CD4-positive, alpha-beta T cell treated with Interleukin-15 for 1 hour (primary cell): ENCODE measurements at places on chromosomes 4 and X.

GRCh38 chrX:66676413-66676812 lies 37.5 kb upstream of the EDA2R start:
- no peak for DNase-seq

DNA sequence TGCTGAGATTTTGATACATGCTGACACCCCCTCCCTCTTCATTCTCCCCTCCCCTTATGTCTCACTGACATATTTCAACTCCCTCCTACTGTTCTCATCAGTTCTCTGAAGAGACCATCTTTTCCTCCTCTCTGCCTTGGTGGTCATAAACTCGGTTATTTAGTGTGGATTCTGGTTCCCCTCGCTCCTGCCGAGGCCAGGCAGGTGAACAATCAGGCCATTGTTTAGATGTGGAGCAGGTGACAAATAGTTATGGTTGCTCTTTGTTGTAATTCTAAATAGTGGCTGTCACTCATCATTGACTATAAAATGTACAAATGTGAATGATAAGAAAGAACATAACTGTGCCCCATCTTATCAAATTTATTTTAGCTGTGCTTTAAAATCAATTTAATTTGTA lies 324.6 kb downstream of the BCOR start:
- DNase-seq, result no peak

- no peak for DNase-seq
Measured at GRCh38 chr4:48483777-48484493, 792 bp downstream of the SLC10A4 start.

DNA sequence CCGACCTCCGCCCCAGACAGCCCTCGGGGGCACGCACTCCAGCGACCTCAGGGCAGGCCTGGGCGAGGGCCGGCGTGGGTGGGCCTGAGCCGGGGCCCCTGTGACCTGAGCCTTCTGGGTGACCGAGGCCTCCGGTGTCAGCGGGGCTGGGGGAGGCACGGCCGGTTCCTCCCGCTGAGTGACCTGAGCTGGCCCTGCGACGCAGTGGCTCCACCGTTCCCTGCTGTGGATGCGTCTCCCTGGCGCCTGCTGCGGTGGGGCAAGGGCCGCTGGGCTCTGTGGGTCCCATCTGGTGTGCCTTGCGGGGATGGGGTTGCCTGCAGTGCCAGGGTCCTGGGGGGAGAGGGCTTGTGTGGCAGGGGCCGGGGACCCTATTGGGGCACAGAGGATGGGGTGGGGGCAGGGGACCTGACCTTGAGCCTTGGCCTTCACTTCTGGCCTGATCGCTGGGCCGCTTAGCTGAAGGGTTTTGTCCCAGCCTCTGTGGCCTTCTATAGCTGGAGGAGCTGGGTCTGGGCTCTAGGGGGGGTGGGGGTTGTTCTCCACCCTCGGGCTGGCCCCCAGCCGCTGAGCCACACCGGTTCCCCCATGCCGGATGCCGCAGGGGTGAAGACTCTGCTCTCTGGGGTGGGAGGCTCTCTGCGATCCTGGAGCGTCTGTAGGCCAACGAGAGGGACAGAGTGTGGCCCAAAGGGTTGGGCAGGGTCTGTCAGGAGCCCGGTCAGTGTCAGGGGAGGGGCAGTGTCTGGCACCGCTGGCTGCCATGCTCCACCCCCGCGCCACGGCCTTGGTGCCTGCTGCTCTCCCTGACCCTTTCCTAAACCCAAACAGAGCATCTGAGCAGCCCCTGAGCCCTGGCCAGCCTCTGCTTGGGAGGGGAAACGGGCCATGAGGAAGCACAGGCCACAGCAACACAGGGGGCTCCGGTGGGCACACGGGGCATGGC lies 2.3 kb downstream of the NAT8L start:
- DNase-seq, result peak; percentile 15

DNA sequence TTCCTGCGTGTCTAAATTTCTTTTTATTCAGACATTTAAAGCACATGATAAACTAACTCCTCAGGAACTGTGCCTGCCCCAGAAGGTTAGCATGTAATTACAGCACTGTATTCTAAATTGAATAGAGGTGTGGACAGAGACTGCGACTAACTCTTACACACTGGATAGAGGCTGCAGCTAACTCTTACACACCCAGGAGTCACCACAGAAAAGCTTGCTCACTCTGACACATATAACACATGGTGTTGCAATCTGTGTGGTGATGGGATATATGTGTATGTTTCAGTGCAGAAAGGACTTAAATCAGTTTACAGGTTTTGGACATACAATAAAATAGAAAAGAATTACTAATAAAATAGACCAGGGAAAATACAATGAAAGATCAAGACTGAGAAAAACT lies 41.5 kb downstream of the SMAD1 start:
- no peak for DNase-seq

- no peak for DNase-seq
Measured at GRCh38 chrX:23503835-23504539, 163.3 kb upstream of the PRDX4 start.

DNA sequence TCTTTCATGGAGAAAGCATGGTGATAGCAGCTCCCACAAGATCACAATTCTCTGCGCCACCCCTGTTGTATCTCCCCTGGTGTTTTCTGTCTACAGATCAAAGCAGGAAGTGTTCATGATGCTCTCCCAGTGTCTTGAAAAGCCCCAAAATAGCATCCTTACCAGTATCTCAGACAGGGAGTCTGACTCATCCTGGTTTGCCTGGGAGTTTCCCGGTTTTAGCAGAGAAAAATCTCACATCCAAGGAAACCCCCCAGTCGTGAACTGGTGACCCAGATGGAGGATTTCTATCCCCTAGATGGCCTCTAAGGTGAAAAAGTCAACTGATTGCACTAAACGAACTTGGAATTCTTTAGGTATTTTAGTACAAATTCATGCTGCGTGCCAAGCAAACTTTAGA lies 64.3 kb upstream of the NR0B1 start:
- no peak for DNase-seq

GRCh38 chr4:110508827-110509710 lies 33.1 kb downstream of the ENPEP start:
- DNase-seq, result no peak

- no peak for DNase-seq
Measured at GRCh38 chr4:169314906-169315305, 44.1 kb upstream of the SH3RF1 start.

GRCh38 chr4:11585506-11585905 lies 156.8 kb upstream of the HS3ST1 start:
- no peak for DNase-seq

DNA sequence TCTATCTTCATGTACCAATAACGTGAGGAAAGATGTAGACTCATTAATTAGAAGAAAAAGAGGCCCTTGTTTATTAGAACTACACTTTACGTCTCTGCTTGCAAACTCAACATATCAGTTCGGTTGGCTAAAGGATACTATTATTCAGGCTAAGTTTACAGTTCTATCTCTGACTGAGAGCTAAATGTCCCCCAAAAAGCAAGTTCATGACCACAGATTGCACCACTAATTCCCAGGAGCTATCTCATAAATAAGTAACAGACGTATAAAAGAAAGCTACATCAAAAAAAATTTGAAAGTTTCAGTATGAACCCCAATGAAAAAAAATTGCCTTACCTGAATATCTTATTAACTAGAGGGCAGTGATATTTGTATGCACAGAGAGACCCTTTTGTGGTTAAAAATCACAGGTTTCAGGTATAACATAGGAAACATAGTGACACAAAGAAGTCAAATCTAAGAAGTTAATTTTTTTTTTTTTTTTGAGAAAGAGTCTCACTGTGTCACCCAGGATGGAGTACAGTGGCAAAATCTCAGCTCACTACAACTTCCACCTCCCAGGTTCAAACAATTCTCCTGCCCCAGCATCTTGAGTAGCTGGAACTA lies 128.9 kb downstream of the MAB21L2 start:
- no peak for DNase-seq

DNA sequence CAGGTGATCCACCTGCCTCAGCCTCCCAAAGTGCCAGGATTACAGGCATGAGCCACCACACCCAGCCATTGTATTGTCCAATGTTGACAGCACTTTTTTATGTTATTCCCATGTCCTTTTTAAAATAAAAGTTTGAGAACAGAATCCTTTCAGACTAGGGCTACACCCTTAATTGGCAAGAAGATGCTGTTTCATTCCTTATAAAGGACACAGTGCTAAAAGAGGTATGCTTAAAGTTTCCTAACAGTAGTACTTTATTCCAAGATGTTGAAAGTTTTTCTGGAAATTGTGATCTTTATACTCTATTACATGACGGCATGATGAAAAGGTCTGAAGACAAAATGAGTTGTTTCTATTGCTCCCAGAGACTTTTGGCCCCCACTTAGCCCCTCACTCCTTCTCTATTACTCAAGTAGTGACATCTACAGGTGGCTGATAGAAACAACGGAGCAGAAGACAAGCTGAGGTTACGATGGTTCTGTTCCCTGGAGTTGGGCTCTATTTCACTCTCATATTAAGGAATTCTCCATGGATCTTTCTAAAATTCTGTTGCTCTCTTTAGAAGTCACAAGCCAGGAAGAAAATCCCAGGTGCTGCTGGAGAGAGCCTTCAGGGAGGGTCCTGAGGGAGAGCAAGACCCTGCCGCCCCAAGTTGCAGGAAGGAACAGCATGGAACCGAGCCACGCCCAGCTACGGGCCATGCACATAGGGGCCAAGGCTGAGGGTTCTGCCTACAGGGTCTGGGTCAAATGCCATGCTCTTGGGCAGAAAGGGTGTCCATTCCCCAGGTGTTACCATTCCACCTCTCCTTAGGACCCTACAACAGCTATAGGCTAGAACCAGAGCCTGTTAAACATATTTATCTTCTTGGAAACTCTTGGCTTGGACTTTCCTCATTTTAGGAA lies 22.8 kb downstream of the RPL9 start:
- no peak for DNase-seq

DNA sequence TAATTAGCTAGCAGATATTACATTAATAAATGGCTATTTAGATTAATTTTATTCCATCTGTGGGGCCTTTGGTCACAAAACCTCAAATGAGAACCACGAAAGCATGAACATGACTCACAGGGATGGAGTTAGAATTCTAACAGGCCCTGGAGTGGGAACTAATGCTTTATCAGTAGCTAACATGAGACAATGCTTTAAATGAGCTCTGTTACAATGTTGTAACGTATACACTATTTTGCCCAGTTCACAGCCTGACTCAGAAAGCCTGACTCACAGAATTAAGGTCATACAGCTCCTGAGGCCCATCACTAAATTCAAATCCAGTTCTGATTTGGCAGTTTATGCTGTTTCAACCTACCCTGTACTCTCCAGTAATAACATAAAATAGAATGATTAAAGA lies 23.2 kb downstream of the VEGFC start:
- no peak for DNase-seq

DNA sequence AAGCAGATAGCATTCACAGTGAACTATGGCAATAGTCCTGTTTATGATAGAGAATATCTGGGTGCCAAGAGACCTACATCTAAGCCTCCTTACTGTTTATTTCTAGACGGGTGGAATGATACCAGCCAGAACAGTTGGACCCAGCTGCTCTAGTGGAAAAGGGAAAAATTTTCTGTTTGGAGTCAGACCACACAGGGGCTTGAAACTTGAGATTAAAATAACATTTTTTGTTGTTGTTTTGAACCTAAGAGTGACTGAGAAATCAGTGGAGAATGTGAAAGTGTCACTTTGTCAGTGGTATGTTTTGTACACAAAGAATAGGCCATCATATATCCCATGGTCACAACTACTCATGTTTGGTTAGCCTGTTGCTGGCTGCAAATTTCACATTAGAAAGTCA lies 105.7 kb downstream of the AGTR2 start:
- DNase-seq, result no peak
